ENCODE measurements at places on chromosomes 13 and 19.

GRCh38 chr19:10195199-10195519 is 406 bp upstream of the DNMT1 start:
- DNase-seq = no peak

DNA sequence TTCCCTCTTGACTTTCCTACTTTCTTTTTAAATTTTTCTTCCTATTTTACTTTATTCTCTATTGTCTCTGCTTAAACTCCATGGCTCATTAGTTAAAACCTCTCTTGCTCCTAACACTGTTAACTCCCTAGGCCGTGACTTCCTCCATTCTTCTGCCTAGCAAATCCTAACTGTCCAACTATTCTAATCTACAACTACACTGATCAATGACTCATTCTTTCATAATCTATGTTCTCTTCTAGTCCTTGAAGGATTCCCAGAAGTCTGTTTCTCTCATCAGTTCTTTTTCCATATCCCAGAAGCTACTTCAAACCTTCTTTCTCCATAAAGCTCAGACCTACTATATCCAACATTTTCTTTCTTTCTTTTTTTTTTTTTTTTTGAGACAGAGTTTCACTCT is 66.9 kb downstream of the MICU2 start:
- no peak for DNase-seq

- no peak for DNase-seq
Measured at GRCh38 chr19:56725829-56726424, 54.4 kb upstream of the ZNF835 start.

DNA sequence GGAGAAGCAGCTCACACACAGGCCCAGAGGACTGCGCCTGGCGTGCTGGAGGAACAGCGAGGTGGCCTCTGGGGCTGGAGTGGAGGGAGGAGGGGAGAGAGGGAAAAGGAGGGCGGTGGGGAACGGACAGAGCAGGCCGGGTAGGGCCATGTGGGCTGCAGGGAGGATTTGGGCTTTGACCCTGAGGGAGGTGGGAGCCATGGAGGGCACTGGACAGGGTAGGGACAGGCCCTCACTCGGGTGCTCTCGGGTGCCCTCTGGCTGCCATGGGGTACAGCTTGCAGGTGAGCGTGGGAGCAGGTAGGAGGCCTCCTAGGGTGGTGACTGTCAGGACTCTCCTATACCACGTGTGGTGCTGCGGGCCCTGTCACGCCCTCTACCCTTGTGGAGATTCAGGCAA is 22.8 kb downstream of the PLIN4 start:
- peak; percentile 56 for DNase-seq

DNA sequence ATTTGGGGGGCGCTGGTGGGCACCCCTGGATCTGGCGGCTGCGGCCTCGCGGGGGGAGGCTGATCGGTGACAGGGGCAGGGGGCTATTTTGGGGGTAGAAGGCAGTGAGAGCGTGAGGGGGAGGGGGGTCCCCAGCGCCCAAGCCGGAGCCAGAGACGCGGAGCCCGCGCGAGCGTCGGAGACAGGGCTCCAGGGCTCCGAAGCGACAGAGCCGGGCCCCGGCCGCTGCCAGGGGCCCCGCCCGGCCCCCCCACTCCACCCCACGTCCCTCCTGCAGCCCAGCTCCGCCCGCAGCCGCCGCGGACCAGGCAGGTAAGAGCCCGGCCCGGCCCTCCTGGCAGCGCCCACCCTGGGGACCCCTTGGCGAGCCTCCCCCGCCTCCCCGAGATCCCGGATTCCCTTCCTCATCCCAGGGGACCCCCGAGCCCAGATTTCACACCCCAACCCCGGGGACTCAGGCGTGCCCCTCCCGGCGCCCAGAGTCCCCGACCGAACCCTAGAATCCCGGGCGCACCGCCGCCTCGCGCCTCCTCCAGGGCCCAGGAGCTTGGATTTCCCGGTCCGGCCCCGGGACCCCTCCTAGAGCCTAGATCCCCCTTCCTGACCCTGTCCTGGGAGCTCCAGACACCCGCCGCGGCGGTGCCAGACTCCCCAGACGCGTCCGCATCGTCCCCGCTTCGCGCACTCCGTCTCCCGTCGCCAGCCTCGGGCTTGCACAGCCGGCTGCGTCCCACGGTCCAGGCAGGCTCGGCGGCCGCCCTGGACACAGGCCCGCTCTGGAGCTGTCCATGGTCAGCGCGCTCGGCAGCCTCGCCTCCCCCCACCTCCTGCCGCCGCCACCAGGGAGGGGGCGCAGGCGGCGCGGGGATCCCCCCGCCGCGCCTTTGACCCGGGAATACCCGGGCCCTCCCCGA is at the start of gene PPFIA3:
Gene PPFIA3, plus strand, starts transcription at position 134 of the 914 bp plus-strand sequence. CDS start 8,330 bp downstream, outside the sequence.
- DNase-seq = no peak

GRCh38 chr19:54517483-54517882 is 14.9 kb downstream of the LAIR2 start:
- no peak for DNase-seq

- no peak for DNase-seq
Measured at GRCh38 chr13:84985860-84986259, 813.4 kb downstream of the SLITRK6 start.

- DNase-seq = peak; percentile 51
Measured at GRCh38 chr13:110555601-110556223, 5.8 kb downstream of the RAB20 start.

DNA sequence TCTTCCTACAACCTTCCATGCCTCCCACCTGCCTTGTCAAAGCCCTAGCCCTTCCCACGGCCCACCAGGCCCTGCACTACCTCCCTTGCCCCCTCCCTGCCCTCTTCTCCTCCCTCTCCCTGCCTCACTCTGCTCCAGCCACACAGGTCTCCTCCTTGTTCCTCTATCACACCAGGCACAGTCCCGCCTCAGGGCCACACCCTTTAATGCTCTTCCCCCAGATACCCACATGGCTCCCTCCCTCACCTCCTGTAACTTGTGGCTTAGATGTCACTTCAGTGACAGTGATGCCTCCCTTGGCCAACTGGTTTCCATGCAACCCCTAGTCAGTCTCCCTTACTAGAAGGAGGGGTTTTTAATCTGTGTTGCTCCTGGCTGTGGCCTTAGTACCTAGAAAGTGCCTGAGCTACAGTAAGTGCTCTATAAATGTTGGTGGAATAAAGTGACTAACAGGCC is 1.3 kb downstream of the SIRT6 start:
- peak; percentile 50 for DNase-seq

GRCh38 chr19:10104665-10105508 is 1.3 kb upstream of the PPAN start:
- peak; percentile 92 for DNase-seq

GRCh38 chr19:13152356-13152973 is 2.3 kb downstream of the IER2 start:
- no peak for DNase-seq

- DNase-seq = no peak
Measured at GRCh38 chr13:62578402-62578801, 1162.8 kb upstream of the PCDH20 start.

Data from Peyer's patch (tissue), 4 donors.